Naive thymus-derived CD8-positive, alpha-beta T cell (primary cell): ENCODE measurements at places on chromosomes 13 and 19. TPM values are rescaled to one million over a fixed set of nuclear protein-coding genes. Genes with fewer than 3 reads are reported as not detected.

GRCh38 chr19:54390942-54391577 is 24.2 kb upstream of the TTYH1 start:
- DNase-seq = peak; percentile 78

- peak; percentile 88 for DNase-seq
Measured at GRCh38 chr19:50431343-50432220, 1.1 kb upstream of the MYBPC2 start.

BLVRB gene
- 12.8 TPM for total RNA-seq

DNA sequence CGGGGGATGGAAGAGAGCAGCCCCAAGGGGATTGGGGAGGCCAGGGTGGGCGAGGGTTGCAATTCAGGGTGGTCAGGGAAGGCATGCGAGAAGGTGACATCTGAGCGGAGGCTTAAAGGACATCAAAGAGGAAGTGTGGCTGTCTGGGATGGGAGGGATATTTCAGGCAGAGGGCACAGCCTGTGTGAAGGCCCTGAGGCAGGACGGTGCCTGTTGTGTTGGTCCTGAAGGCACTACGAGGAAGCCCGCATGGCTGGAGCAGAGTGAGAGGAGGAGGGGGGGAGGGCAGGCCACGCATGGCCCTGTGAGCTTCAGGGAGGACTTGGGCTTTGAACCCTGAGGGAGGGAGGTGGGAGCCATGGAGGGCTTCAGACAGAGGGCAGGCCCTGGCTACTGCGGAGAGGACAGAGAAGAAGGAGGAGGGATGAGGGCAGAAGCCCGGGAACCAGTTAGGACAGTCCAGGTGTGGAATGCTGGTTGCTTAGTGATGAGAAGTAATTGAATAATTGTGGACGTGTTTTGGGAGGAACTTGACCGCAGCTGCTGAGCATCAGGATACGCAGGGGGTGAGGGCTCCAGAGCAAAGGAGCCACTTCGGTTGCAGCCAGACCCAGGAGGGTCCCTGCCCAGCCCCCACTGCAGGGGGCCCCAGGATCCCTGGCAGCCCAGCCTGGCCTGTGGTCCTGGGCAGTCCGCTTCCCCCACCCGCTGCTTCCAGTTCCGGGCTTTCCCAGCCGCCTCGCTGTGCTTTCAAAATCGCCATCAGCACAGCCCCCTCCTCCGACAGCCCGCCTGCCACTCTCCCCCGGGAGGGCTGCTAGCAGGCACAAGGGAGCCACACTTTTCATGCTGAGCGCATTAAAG is 6.2 kb downstream of the TLE6 start:
- no peak for DNase-seq
